ENCODE measurements at places on chromosomes 5 and 9. TPM values are rescaled to one million over a fixed set of nuclear protein-coding genes. Genes with fewer than 3 reads are reported as not detected.

LHFPL2 gene
- total RNA-seq, result 9.7 TPM

NME5 gene
- total RNA-seq, result 3.7 TPM

SPATA31D4 gene
- total RNA-seq, result not detected

GRCh38 chr5:129459777-129460671, at the start of gene ADAMTS19:
Gene ADAMTS19 (plus strand): TSS chr5:129460298. CDS start chr5:129460392, 94 bp downstream.
- peaks cover 48% of the 10 kb centered on the region for H3K27me3 ChIP-seq
- H3K27ac ChIP-seq, result peak within 1 kb of the TSS; percentile 39
- H3K4me1 ChIP-seq, result peaks cover 11% of the 10 kb centered on the region

GRCh38 chr9:137987244-137988030, 109.9 kb downstream of the CACNA1B start:
- no peak overlapping the region for H3K4me3 ChIP-seq
- H3K27me3 ChIP-seq, result peaks cover 23% of the 10 kb centered on the region

DNA sequence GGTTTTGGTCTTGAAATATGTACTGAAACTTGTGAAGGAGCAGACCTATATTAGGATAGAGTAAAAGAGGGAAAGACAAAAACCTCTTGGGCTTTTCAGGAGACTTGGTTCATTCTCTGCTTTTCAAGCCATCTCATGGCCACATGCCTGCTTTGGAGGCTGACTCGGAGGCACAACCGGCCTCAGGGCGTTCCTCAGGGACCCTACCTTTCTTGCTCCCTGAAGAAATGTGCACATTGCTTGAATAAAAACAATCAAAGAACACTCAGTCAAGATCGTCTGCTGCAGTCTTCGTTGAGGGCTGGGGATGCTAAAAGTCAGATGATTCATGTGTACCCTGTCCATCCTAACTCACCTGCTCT, 994 bp downstream of the IRGM start:
- no peak overlapping the region for H3K27ac ChIP-seq
- no peak overlapping the region for H3K4me3 ChIP-seq
- no peaks in the 10 kb centered on the region for H3K27me3 ChIP-seq
- no peaks in the 10 kb centered on the region for H3K36me3 ChIP-seq
- no peak for DNase-seq

DNA sequence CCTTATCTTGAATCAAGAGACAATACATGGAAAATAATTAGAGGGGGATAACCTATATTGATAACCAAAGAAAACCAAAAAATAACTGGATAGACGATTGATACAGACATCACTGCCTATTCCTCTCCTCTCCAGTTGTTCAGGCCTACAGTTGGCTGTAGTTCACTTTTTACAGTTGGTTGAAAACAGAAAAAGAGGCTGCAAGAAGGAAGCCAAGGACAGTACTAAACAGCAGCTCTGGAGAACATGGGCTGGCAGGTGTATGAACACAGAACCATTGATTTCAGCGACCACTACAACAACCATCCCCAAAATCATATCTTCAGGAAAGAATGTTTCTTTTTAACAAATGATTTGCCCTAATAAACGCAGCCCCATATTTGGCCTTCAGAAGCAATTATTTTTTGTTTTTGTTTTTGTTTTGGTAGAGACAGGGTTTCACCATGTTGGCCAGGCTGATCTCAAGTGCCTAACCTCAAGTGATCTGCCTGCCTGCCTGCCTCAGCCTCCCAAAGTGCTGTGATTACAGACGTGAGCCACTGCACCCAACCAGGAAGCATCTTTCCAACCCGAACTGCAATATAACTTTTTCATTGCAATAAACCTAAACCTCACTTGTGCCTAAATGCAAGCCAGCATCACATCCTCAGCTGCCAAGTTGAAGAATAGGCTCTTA, 64.3 kb downstream of the MLLT3 start:
- H3K36me3 ChIP-seq, result no peaks in the 10 kb centered on the region
- H3K27me3 ChIP-seq, result no peaks in the 10 kb centered on the region
- H3K4me3 ChIP-seq, result no peak overlapping the region
- H3K4me1 ChIP-seq, result peaks cover 59% of the 10 kb centered on the region
- no peak for DNase-seq
- no peak overlapping the region for H3K27ac ChIP-seq

DNA sequence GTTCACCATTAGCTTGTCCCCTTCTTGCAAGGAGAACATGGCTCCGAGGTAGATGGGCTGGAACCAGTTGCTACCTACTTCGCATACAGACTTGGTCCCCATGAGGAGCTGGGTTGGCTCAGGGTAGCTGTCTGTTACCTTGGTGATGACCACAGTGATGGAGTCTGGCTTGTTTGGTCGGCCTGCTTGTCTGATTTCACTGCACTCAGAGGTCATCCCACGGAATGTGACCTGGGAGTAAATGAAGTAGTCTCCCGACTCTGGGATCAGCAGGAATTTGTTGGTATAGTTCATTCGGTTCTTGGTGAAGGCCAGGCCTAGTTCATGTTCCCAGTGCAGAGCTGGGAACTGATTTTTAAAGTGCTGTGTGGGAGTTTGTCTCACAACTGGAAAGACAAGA, 15.3 kb downstream of the TNFSF15 start:
- no peak overlapping the region for H3K27ac ChIP-seq
- no peak for DNase-seq
- H3K27me3 ChIP-seq, result no peaks in the 10 kb centered on the region
- no peaks in the 10 kb centered on the region for H3K4me1 ChIP-seq

DNA sequence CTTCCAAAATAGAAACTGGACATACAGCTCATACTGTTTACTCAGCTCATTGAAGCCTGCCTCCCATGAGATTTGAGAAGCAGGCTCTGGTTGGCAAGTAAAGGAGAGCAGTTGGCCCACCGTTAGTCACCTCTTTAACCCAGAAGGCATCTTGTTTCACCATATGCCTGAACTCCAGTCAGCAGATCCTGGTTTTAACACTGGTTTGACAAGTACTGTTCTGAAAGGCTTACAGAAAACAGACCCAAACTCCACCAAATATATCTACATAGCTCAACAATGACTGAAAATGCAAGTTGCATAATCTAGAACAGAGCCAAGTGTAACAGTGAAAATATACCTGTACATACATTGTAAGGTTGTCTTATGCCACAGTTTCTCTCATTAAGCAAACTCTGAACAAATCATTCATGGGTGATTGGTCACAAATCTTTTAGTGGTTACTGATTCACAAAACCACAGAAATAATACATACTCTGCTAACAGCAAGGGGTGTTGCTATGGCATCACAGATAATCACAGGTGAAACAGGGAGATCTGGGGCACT, 198.8 kb downstream of the BNC2 start:
- H3K4me3 ChIP-seq, result no peak overlapping the region
- no peak for DNase-seq
- no peak overlapping the region for H3K27ac ChIP-seq
- H3K27me3 ChIP-seq, result no peaks in the 10 kb centered on the region
- no peaks in the 10 kb centered on the region for H3K36me3 ChIP-seq

GRCh38 chr9:121809356-121810050, 158.1 kb downstream of the DAB2IP start:
- no peaks in the 10 kb centered on the region for H3K4me1 ChIP-seq
- H3K27me3 ChIP-seq, result no peaks in the 10 kb centered on the region
- no peak for DNase-seq
- no peaks in the 10 kb centered on the region for H3K36me3 ChIP-seq

DNA sequence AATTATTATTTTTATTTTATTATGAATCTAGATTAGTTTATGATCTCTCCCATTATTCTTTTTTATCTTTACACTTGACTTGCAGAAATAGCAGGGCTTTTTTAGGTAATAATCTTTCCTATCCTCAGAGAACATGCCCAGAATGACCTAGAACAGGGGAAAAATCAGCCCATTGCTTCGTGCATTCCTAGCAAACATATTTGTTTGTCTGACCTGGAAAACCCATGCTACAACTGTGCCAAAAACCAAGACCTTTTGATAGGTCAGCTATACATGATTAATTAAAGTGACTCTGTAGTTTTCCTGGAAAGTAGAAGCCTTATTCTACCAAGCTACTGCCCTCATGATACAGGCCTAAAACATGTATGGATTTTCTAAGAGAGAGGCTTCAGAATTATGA, 24.1 kb upstream of the CCDC112 start:
- H3K4me1 ChIP-seq, result peaks cover 9% of the 10 kb centered on the region
- no peaks in the 10 kb centered on the region for H3K36me3 ChIP-seq
- no peak overlapping the region for H3K4me3 ChIP-seq
- DNase-seq, result no peak
- H3K27ac ChIP-seq, result no peak overlapping the region

GRCh38 chr9:103990311-103990710, 103.8 kb upstream of the SMC2 start:
- H3K27me3 ChIP-seq, result no peaks in the 10 kb centered on the region
- H3K36me3 ChIP-seq, result no peaks in the 10 kb centered on the region
- H3K27ac ChIP-seq, result no peak overlapping the region
- H3K4me1 ChIP-seq, result no peaks in the 10 kb centered on the region

- no peak overlapping the region for H3K4me3 ChIP-seq
- H3K36me3 ChIP-seq, result no peaks in the 10 kb centered on the region
- H3K27me3 ChIP-seq, result no peaks in the 10 kb centered on the region
- no peak for DNase-seq
These were observed 33.3 kb upstream of the RAD23B start for GRCh38 chr9:107249665-107250285.

GRCh38 chr5:177995691-177996595, at the start of gene PROP1:
Gene PROP1 (minus strand): TSS chr5:177996242. CDS start chr5:177995933, 309 bp downstream.
- no peak within 1 kb of the TSS for H3K4me3 ChIP-seq
- no peaks in the 10 kb centered on the region for H3K36me3 ChIP-seq
- H3K4me1 ChIP-seq, result no peaks in the 10 kb centered on the region

Data from heart right ventricle (tissue), 16 donors.